ENCODE measurements at places on chromosomes 12 and 14.
A peak's percentile ranks its signal among the peaks of the same experiment; 100 is the strongest.

DNA sequence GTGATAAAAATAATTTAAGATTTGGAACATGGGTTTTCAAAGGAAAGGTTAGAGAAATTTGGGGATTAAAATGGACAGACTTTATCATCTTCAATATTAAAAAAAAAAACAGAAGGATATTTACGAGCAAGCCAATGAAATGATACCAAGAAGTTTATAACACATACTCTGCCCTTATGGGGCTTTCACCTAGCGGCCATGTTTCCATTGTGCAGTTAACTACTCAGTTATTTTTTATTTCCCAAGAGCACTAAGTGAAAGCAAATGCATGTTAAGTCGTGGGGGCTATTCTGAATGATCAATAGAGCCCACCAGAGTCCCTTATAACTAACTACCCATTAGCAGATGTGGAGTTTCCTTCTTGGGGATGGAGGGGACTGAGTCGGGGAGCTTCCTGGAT lies 53.9 kb downstream of the ETV6 start:
- no peak for DNase-seq

- DNase-seq, result no peak
These were observed 22.4 kb upstream of the MARK3 start for GRCh38 chr14:103362780-103363179.

- DNase-seq, result no peak
These were observed 9.1 kb downstream of the PHLDA1 start for GRCh38 chr12:76022506-76022905.

- no peak for DNase-seq
These were observed 8.3 kb downstream of the CDKL1 start for GRCh38 chr14:50388256-50388931.

DNA sequence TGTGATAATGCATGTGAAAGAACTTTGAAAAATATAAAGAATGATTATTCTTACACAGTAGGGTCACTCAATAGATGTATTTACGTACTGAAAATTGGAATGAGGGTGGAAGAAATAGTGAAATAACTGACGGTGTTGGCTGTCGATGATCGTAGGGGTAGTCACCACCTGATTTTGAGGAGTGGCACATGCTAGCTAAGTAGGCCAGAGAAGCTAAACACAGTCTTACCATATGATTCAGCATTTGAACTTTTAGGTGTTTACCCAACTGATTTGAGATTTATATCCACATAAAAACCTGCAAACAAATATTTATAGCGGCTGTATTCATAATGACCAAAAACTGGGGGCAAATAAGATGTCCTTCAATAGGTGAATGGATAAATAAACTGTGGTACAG lies 47.6 kb upstream of the HIF1A start:
- no peak for DNase-seq

GRCh38 chr14:32588448-32589320 lies 259.6 kb downstream of the AKAP6 start:
- DNase-seq, result no peak

DNA sequence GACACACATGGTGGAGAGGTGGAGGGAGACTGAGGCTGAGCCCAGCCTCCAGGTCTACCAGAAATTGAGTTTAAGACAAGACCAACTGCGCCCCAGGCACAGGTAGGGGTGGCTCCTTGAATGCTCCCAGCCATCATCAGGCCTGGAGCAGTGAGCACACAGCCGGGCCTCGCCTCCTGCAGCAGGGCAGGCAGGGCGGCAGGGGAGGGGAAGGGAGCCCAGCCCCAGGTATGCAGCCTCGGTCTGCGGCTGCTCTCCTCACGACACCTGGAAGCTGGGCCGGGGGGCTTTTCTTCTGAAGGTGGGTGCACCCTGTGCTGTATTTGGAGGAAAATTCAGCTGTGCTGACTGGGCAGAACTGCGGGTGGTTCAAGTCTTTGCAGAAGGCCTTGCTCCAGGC lies 29.5 kb upstream of the TDRD9 start:
- no peak for DNase-seq

DNA sequence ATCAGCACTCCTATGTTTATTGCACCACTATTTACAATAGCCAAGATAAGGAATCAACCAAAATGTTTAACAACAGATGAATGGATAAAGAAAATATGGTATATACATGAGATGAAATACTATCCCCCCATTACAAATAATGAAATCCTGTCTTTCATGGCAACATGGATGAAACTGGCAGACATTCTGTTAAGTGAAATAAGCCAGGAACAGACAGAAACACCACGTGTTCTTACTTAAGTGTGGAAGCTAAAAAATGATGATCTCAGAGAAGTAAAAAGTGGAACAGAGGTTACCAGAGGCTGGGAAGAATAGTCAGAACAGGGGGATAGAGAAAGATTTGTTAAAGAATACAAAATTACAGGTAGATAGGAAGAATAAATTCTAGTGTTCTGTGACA lies 113.7 kb upstream of the MDM1 start:
- no peak for DNase-seq

DNA sequence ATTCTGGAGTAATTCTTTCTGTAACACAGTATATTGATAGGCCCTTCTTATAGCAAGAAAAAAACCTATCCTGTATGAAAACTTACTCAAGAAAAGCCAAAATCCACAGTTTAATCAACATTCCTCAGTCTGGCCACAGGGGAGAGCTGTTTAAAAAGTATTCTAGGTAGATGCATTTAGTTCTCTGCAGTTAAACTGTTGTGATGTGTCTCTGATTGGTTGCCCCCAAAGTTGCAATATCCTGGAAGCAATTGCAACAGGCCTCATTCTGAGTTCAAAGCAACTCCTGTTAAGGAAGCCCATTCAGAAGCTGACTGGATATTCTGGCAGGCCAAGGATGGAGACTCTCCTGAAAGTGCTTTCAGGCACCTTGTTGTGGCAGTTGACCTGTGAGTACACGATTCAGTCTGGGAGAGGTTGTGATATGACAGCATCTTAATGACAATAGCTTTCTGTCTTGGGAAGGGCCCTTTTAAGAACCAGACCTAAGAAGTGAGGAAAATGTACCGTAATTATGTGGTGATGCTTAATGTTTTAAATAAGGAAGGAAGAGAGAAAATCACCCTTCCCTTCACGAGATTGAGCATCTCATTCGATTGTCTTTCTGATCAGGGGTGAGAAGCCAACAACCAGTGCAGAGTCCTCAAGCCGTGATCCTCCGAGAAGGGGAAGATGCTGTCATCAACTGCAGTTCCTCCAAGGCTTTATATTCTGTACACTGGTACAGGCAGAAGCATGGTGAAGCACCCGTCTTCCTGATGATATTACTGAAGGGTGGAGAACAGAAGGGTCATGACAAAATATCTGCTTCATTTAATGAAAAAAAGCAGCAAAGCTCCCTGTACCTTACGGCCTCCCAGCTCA lies 420.7 kb downstream of the DAD1 start:
- no peak for DNase-seq

DNA sequence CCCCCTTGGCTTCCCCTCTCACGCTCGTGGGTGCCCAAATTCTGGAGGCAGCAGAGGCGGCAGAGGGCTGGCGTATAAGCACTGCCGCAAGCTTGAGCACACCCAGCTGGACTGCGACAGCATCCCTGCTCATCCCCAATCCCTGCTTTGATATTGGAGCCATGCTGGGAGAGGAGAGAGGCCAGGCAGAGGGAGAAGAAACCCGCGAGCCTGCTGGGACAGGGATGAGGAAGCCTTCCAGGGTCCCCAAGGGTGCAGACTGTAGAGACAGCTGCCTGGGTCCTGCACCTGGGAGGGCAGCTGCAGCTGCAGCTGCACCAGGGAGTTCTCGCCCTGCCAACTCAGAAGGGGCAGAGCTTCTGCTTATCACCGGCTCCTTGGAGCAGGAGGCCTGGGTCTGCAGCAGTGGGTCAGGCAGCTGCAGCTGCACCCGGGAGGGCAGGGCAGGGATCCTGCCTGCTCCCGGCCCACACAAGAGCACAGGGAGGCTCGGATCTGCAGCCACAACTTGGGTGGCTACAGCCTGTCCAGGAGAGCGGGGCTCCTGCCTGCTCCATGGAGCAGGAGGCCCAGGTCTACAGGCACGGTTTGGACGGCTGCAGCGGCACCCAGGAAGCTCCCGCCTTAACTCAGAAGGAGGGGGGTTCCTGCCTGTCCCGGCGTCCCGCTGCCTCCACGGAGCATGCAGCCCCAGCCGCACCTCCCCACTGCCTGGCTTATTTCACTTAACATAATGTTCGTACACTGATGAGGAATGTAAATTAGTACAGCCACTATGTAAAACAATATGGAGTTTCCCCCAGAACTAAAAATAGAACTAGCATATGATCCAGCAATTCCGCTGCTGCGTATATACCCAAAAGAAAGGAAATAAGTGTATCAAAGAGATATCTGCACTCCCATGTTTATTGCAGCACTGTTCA lies 60.4 kb upstream of the SGPP1 start:
- DNase-seq, result no peak

DNA sequence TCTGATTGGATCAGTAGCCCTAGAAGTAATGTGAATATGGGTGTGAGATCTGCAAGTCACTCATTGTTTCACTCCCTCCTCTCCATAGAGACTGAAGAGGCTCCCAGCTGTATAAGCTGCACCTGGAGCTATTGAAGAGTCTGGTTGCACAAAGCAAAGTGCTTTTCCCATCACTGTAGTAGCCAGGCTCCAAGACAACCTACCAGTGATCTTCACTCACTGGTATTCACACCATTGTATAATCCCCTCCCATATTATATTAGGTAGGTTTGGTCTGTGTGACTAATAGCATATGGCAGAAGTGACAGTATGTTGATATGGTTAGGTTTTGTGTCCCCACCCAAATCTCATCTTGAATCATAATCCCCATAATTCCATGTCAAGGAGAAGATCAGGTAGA lies 64.4 kb downstream of the ZFC3H1 start:
- DNase-seq, result no peak

- DNase-seq, result no peak
These were observed 160.8 kb downstream of the CCER1 start for GRCh38 chr12:90794212-90794611.

DNA sequence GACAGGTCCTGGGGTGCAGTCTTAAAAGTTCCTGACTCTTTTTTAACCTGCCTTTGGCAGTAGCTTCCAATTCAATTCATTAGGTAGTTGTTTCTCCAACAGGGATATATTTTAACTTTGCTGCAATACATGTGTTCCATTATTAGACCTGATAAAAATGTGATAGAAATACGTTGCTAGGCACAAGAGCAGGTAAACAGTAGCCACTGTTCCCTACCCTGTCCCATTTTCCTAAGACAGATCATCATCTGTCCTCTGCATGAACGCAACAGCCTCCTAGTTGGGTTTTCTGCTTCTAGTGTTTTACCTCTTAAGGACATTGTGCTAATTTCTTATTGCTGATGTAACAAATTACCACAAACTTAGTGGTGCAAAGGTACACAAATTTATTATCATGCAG lies 156.8 kb downstream of the SNAPC1 start:
- DNase-seq, result no peak

- peak; percentile 12 for DNase-seq
These were observed 4.5 kb downstream of the TAS2R50 start for GRCh38 chr12:10982244-10982643.

DNA sequence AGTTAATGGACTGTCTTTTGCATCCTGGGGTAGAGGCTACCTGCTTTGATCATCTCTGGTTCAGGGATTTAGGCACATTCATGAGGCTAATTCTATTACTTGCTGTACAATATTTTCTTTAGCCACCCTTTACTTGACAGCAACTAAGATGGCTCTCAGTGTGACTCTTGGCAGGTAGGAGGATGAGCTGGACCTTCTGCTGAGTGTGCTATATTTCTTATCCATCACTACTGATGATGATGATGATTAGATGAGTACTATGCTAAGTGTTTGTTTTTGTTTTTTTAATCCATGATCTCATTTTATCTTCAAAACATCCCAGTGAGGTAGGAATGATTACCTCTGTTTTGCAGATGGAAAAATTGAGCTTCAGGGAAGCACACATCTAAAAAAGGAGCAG lies 152.8 kb upstream of the WSCD2 start:
- no peak for DNase-seq

DNA sequence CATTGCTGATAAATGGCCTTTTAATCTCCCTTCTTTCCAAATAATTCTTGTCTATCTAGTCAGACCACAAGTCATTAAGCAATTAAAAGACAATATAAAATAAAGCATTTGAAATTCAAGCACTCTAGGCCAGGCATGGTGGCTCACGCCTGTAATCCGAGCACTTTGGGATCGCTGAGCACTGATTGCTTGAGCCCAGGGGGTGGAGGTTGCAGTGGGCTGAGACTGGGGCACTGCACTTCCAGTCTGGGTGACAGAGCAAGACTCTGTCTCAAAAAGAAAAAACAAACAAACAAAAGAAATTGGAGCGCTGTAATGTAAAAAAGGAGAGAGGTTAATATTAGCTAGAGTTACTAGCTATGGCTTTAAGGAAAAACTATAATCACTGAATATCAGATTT lies 30.5 kb upstream of the CSRP2 start:
- no peak for DNase-seq

GRCh38 chr14:60653701-60654161 lies 4.5 kb upstream of the SIX1 start:
- DNase-seq, result no peak

- DNase-seq, result peak; percentile 17
These were observed 43.4 kb upstream of the CFAP54 start for GRCh38 chr12:96445691-96446583.

GRCh38 chr14:76203086-76204001 lies 51.6 kb downstream of the GPATCH2L start:
- DNase-seq, result no peak

- no peak for DNase-seq
These were observed 987 bp downstream of the CCER1 start for GRCh38 chr12:90953956-90954421.

GRCh38 chr12:16112130-16112529 lies 165.4 kb downstream of the SLC15A5 start:
- no peak for DNase-seq

GRCh38 chr12:51391283-51392123 lies at the start of gene GALNT6:
TSS of gene GALNT6 (minus strand) at chr12:51391406. CDS start at chr12:51379781, 11,625 bp downstream.
- peak; percentile 32 for DNase-seq

DNA sequence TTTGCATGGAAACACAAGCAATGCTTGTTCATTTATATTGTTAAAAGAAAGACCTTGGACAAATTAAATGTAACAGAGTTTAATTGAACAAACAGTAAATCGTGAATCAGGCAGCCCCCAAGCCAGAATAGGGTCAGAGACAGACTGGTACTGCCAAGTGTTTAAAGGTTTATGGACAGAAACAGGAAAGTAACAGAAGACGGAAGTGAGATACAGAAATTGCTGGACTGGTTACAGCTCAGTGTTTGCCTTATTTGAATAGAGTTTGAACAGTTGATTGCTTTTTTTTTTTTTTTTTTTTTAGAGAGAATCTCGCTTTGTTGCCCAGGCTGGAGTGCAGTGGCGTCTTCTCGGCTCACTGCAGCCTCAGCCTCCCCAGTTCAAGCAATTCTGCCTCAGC lies 50.3 kb downstream of the DAO start:
- no peak for DNase-seq
